AG08396 (cell line): ENCODE measurements at places on chromosomes 11 and 22.

GRCh38 chr11:129298988-129299387, 76.7 kb upstream of the BARX2 start:
- no peak for DNase-seq

- DNase-seq, result peak; percentile 12
Observed at GRCh38 chr11:3224401-3225057, 5.9 kb upstream of the MRGPRG start.

DNA sequence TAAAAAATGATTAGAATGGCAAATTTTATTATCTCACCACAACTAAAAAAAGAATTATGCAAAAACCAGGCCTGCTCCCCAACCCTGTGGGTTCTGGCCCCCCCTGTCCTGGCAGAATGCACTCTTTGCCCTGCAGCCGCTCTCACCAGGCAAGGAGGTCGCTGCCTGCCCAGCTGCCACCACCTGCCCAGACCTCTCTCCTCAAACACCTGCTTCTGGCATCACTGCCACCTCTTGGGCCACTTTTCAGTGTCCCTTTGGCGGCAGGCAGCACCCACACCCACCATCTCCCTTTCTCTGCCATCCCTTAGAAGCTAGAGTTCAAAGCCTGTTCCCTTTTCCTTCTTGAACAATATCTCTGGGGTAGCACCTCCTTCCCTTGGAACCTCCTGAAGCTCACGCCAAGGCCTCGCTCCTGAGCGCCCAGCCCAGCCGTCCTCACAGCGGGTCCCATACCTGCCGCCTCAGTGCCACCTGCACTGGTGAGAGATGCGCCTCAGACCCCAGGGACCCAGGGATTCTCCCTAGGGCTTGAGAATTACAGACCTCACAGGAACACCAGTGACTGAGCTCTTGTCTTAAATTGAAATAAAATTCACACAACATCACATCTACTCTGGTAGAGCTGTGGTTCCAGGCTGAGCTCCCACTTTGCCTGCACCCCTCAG, 44.6 kb downstream of the SGSM3 start:
- no peak for DNase-seq

DNA sequence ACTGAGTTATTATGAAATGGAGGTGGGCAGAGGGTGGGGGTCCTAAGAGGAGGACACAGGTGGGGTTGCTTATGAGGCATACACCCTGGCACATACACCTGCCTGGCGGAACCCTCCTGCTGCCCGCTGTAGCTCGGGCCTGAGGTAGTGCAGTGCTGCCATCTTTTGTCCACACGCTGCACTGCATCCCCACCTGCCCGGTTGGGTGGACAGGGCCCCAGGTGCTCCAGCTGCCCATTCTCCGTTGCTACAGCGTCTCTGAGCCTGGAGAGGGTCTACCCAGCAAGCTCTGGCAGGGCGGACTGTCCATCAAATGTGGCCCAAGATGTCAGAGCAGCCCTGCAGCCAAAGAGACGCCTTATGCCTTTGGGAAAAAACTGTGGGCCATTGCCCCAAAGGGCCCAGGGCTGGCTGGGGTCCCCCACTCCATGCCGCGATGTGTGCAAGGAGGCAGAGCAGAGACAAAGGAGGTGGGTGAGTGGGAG, 131.2 kb downstream of the BUD13 start:
- peak; percentile 55 for DNase-seq

DNA sequence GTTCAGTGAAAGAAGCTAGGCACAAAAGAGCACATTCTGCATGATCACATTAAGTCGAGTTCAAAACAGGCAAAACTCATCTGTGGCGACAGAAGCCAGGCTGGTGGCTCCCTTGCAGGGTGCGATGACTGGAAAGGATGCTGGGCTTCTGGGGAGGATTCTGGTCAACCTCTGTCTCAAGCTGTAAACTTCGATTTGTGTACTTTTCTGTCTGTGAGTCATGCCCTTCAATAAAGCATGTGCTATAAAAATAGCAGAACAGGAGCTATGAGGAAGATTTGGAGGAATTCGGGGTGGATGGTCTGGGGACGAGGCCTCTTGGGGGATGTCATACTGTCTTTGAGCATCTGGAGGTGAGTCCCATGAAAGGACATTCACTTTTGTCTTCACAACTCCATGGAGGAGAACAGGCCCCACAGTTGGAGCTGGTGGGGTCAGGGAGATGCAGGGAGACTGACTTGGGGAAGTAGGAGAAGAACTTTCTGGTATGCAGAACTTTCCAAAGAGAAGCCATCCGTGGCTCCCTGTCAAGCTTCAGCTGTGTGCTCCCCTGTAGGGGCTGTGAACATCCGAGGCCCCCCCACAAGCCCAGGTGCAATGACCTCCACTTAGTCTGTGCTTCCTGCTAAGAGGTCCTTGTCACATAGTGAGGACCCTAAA, 77.8 kb upstream of the LINC01488 start:
- DNase-seq, result peak; percentile 85

GRCh38 chr11:36241497-36241896, 47.7 kb downstream of the COMMD9 start:
- DNase-seq, result no peak

GRCh38 chr11:7559398-7560283, 45.8 kb downstream of the PPFIBP2 start:
- no peak for DNase-seq

DNA sequence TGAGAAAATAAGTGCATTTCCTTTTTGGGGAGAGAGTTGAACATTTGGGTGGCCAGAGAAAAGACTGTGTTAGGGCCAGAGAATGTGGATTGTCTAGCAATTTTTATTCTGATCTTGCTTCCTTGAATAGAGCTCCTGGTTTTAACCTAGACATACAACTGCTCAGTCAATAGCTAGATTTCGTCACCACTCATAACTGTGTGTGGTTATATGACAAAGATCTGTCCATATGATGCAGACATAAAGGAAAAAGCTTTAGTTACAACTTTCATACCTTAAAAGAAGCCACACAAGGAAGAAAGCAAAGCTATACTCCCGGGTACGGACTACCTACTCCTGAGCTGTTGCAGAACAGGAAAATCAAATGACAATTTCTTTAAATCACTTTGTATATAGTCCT, 37.2 kb downstream of the MS4A6A start:
- DNase-seq, result no peak

DNA sequence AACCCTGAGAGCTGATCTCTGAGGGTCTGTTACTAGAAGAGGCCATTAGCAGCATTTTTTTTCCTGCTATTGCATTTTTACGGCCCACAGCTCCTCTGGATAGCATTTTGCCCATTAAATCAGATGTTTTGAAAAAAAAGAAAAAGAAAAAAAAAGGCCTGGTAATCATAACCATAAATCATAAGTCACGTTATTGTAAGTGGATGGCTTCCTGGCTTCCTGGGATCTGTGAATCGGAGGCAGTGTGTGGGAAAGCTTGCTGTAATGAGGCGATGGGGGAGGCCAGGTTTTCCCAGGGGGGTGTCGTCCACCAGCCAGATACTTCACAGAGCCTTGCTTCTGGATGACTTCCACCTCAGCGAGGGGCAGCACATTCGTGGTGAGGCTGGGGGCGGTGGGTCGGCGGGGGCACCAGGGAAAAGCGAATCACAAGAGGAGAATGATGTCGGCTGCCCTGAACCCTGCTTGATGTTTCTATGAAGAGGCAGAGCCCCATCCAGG, 106.5 kb upstream of the SYT13 start:
- DNase-seq, result no peak

GRCh38 chr11:43071338-43071737, 240.5 kb upstream of the API5 start:
- DNase-seq, result no peak
